Placental pericyte (primary cell): ENCODE measurements at places on chromosomes 3 and 15. TPM values are rescaled to one million over a fixed set of nuclear protein-coding genes. Genes with fewer than 3 reads are reported as not detected.

The SNRPN gene
- total RNA-seq: 59.8 and 94.1 TPM in 2 replicates

The CYP11A1 gene
- total RNA-seq: not detected in 2 replicates

The CPLX3 gene
- not detected in 2 replicates for total RNA-seq

The GOLGA8S gene
- total RNA-seq: not detected in 2 replicates

The TM4SF1 gene
- 44.9 and 282 TPM in 2 replicates for total RNA-seq

The KLHL40 gene
- not detected in 2 replicates for total RNA-seq

The SLC24A5 gene
- total RNA-seq: not detected in 2 replicates

The SLCO2A1 gene
- total RNA-seq: 1.6 TPM in 1 of 2 replicates, not detected in the other

The GMNC gene
- 0.14 TPM in 1 of 2 replicates, not detected in the other for total RNA-seq

The SEC22C gene
- 40.9 and 79.0 TPM in 2 replicates for total RNA-seq

The HES1 gene
- total RNA-seq: 3.9 and 35.5 TPM in 2 replicates

The PCSK6 gene
- 1.1 and 41.6 TPM in 2 replicates for total RNA-seq

The CCR1 gene
- 0.86 TPM in 1 of 2 replicates, not detected in the other for total RNA-seq

The TTC14 gene
- 30.4 and 34.4 TPM in 2 replicates for total RNA-seq

The PDCD6IP gene
- 101 and 198 TPM in 2 replicates for total RNA-seq

The CCDC39 gene
- total RNA-seq: not detected in 2 replicates

The COX5A gene
- 33.4 and 45.7 TPM in 2 replicates for total RNA-seq

The RTP1 gene
- not detected in 2 replicates for total RNA-seq

The FSD2 gene
- total RNA-seq: not detected in 2 replicates

The RTP4 gene
- total RNA-seq: 1.1 and 1.4 TPM in 2 replicates

The PCLAF gene
- total RNA-seq: 14.2 and 35.2 TPM in 2 replicates

The CAV3 gene
- not detected in 2 replicates for total RNA-seq

The LYZL4 gene
- total RNA-seq: not detected in 2 replicates

The ITIH4 gene
- total RNA-seq: 0.57 and 0.88 TPM in 2 replicates

The RAB6B gene
- total RNA-seq: under 0.01 and 0.14 TPM in 2 replicates

The OSBPL10 gene
- total RNA-seq: 20.3 and 21.4 TPM in 2 replicates

The CCNB2 gene
- 4.6 and 48.0 TPM in 2 replicates for total RNA-seq

The ANKUB1 gene
- total RNA-seq: not detected in 2 replicates

The PPP1R2 gene
- 48.8 and 85.6 TPM in 2 replicates for total RNA-seq

The RBM15B gene
- total RNA-seq: 36.5 and 59.3 TPM in 2 replicates

The ABI3BP gene
- total RNA-seq: 1.4 and 5.9 TPM in 2 replicates

The ADCY5 gene
- total RNA-seq: 0.44 TPM in 1 of 2 replicates, not detected in the other

The ISLR2 gene
- total RNA-seq: under 0.01 and 0.72 TPM in 2 replicates

The HOMER2 gene
- total RNA-seq: 1.3 and 2.0 TPM in 2 replicates

The LRRN1 gene
- not detected in 2 replicates for total RNA-seq

The LOXL1 gene
- total RNA-seq: 42.2 and 100 TPM in 2 replicates

The PLA2G4D gene
- not detected in 2 replicates for total RNA-seq

The CCDC80 gene
- 39.5 and 308 TPM in 2 replicates for total RNA-seq

The SRGAP3 gene
- total RNA-seq: 0.43 and 6.1 TPM in 2 replicates

The TNNC1 gene
- total RNA-seq: 2.0 TPM in 1 of 2 replicates, not detected in the other

The TAGLN3 gene
- total RNA-seq: 0.14 TPM in 1 of 2 replicates, not detected in the other

The SLC12A8 gene
- 11.2 and 184 TPM in 2 replicates for total RNA-seq

The PDCD10 gene
- total RNA-seq: 58.4 and 60.8 TPM in 2 replicates

The WDR93 gene
- total RNA-seq: under 0.01 TPM in 1 of 2 replicates, not detected in the other

The LRCH3 gene
- total RNA-seq: 38.3 and 47.1 TPM in 2 replicates
